ENCODE measurements at places on chromosomes 4 and X.

DNA sequence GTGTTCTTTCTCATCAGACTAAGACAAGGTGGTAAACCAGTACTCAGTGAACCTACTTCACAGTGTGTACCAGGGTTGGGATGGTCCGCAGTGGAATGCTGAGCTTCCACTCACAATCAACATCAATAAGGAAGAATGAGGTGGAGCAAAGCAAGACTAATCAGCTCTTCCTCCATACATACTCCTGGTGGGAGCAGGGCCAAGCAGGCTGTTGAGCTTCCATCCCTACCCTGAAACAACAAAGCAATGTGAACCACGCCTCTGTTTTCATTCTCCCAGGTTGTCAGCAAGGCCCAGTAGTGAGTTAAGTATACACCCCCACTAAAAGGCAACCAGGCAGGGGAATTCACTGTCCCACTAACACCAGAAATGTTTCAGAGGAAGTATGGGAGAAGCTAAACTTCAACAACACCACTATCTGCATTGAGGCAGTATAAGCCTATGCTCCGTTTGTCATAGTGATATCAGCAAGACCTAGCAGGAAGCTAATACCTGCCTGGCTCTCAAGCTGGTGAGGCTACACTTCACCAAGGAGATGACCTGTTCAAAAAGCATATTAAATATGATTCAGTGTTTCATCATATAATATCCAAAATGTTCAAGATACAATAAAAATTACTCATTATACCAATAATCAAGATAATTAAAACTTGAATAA, 109.5 kb downstream of the DDX60 start:
- DNase-seq, result no peak

DNA sequence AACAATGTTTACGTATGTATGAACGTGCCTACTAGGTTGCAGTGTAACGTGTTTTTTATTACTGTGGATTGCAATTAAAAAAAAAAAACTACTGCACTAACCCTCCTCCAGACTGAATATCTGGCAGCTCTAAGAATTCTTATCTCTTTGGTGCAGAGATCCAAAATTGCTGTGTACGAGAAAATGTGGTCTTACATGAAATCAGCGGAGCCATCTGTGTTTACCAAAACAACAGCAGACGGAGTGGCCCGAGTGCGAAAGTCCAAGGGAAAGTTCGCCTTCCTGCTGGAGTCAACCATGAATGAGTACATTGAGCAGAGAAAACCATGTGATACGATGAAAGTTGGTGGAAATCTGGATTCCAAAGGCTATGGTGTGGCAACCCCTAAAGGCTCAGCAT, 268.1 kb downstream of the THOC2 start:
- no peak for DNase-seq

DNA sequence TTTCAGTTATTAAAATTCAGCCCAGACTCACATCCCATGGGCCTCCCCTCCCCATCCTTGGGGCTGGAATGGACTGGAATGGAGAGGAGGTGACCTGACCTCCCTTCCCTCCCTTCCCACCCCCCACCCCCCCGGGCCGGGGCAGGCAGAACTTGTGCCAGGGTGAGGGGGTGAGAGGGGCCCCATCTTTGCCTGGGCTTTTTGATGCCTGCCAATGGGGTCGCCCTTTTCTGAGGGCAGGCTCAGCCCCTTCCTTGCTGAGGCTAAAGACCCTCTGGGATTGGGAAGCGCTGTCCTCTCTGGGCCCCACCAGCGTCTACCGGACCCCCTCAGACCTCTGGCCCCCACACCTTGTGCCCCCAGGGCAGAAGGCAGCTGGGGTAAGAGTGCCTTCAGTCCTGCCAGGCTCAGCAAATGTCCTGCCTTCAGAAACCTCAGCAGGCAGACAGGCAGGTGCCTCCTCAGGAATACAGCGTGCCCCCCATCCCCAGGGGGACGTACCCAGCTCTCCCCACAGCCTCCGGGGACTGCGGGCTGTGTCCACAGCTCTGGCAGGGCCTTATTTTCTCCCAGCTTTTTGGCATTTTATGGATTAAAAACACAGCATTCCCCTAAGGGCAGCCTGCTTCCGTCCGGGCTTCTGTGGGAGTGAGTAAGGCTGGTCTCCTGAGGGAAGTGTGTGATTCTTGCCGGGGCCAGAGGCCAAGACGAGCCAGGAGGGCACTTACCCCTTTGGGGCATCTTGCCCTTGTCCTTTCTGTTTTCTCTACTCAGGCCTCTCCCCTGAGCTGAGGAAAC, 12.6 kb upstream of the CCNQ start:
- DNase-seq, result no peak

DNA sequence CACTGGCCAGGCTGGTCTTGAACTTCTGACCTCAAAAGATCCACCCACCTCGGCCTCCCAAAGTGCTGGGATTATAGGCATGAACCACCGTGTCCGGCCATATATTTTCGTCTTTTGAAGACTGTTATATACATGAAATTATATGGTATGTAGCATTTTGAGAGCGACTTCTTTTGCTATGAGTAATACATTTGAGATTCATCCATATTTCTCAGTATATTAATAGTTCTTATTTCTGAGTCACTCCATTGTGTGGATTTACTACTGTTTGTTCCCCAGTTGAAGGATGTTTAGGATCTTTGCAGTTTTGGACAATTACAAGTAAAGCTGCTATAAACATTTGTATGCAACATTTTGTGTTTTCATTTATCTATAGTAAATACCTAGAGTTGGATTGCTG, 34.9 kb downstream of the GNL3L start:
- DNase-seq, result no peak

GRCh38 chr4:165726831-165727230, 146.2 kb upstream of the TLL1 start:
- no peak for DNase-seq

DNA sequence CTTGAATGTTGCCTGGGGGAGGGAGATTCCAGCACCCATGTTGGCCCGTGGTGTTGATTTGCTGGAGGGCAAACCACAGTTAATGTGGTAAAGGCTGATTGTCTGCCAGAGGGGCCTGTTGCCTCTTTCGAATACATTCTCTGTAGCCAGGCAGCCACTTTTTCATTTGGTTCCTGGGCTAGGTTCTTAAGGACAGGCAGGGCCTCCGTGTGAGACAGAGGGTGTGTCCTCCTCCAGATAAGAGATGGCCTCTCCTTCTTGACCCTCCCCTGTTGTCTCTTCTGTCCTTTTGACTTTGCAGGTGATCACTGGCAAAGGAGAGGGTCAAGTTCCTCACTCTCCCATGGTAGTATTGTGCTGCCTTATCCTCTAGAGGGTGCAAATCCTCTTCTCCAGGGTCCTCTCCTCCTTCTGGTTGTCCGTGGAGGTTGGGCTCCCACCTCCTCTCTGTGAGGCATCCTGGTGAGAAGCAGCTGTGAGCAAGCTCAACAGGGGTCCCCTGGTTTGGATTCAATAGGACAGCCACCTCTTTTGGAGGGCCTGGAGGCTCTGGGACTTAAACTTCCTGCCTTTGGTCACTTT, 44.9 kb downstream of the ZNF182 start:
- no peak for DNase-seq

- DNase-seq, result no peak
Observed at GRCh38 chr4:170128219-170128804, 38.6 kb upstream of the AADAT start.

- no peak for DNase-seq
Observed at GRCh38 chr4:173508386-173509035, 21.5 kb downstream of the HAND2 start.

GRCh38 chrX:122787231-122787630, 396.8 kb upstream of the GRIA3 start:
- no peak for DNase-seq

GRCh38 chrX:69614886-69615285, 1.0 kb upstream of the EDA start:
- DNase-seq, result no peak

- DNase-seq, result no peak
Observed at GRCh38 chr4:135492439-135492838, 1290.8 kb upstream of the PABPC4L start.

- DNase-seq, result no peak
Observed at GRCh38 chr4:29927895-29928294, 792.3 kb upstream of the PCDH7 start.

DNA sequence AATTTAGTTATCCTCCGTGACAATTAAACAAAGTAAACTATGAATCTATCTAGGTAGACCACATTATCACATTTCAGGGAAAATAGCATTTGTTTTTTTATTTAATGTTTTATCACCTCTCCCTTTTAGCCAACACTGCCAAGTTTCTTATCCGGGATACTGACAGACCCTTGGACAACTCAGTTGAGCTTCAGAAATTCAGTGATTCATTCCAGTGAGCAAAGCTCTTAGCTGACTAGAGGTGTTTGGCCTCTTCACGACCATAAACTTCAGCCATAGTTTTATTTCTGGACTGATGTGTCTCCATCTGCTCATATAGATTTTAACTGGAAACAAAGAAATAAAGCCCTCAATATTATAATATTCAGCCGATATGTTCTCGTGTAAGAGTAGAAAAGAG, 15.2 kb downstream of the SLITRK2 start:
- no peak for DNase-seq

- DNase-seq, result no peak
Observed at GRCh38 chr4:186404562-186405134, 138.7 kb downstream of the F11 start.

GRCh38 chr4:174616661-174617060, 94.4 kb upstream of the HPGD start:
- no peak for DNase-seq

- DNase-seq, result no peak
Observed at GRCh38 chrX:118373538-118373937, 27.6 kb downstream of the WDR44 start.

GRCh38 chr4:156939139-156939538, 32.5 kb downstream of the PDGFC start:
- no peak for DNase-seq

All from activated CD4-positive, alpha-beta T cell treated with anti-CD3 and anti-CD28 coated beads for 24 hours (primary cell).